Right atrium auricular region (tissue), 2 donors: ENCODE measurements at places on chromosomes 1 and 21. TPM values are rescaled to one million over a fixed set of nuclear protein-coding genes. Genes with fewer than 3 reads are reported as not detected.

The LRRC71 gene
- not detected for total RNA-seq

GRCh38 chr1:187685333-187685732 is 856.6 kb downstream of the PLA2G4A start:
- no peak for DNase-seq

The LMOD1 gene
- total RNA-seq: 31.4 TPM

GRCh38 chr1:60425528-60425927 is 352.0 kb upstream of the C1orf87 start:
- no peak for DNase-seq

- DNase-seq: no peak
Measured at GRCh38 chr1:169115891-169116585, 9.5 kb downstream of the ATP1B1 start.

The ERVH48-1 gene
- total RNA-seq: not detected

DNA sequence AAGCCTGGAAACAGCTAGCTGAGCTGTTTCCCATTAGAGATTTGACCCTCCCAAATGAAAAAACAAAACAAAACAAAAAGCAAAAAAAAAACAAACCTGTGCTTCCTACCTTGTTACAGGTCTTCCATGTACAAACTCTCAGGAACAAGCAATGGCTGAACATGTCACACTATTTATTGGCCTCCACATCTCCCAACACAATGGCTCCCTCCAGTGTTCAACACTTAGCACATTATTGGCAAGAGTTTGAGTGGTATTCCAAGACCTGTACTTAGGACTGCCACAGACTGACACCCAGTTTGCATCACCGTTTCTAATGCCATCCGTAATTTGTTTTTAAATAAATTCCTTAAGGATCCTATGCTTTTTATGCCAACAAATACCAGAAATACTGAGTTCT is 195.0 kb upstream of the OLFM3 start:
- DNase-seq: no peak

DNA sequence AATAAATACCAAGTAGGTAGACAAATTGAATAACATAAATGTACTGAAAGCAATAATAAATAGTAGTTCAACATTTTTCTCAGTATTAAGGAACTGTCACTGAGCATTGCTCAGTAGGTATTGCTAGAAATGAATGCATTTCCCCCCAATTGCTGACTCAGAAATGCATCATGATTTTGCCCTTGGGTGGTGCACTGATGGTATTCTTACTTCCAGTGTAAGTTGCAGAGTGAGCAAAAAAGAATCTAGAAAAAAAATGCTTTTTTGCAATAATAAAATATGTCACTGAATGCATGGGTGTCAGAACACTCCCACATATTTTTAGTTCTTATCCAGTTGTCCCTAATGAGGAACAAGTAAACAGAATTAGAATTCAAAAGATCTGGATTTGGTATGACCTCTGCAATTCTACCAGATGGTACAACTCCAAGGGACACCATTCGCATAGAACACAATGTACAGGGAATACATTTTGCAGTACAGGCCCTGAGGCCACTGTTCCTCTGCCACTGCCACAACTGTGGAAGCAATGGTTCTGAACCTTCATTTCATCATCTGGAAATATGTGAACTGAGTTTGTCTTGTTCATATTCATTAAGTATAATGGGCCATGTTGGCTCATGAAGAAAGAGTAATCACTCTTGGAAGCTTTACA is 78.0 kb downstream of the ATP6V1G3 start:
- no peak for DNase-seq

GRCh38 chr1:234907208-234907939 is 221.3 kb downstream of the TOMM20 start:
- no peak for DNase-seq

The APP gene
- 326 TPM for total RNA-seq

GRCh38 chr1:186113461-186113860 is 261.6 kb downstream of the TPR start:
- DNase-seq: no peak

DNA sequence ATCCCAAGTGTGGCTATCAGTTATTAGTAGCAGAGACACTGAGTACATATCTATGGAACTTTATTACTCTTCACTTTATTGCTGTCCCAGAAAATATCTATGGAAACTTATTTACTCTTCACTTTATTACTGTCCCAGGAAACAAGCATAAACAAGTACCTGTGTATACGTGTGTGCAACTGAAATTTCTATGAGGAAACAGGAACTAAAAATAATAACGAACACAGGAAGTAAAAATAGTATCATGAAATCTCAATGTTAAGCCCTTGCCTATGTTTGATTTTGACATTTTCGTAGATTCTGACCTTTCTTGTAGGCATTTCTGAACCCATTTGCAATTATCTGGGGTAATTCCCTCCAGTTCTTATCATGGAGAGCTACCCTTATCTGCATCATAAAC is 64.9 kb upstream of the KRTAP19-8 start:
- DNase-seq: no peak

GRCh38 chr1:230427981-230428380 is 1.8 kb upstream of the PGBD5 start:
- DNase-seq: no peak

The ADAMTS5 gene
- total RNA-seq: 10.9 TPM

DNA sequence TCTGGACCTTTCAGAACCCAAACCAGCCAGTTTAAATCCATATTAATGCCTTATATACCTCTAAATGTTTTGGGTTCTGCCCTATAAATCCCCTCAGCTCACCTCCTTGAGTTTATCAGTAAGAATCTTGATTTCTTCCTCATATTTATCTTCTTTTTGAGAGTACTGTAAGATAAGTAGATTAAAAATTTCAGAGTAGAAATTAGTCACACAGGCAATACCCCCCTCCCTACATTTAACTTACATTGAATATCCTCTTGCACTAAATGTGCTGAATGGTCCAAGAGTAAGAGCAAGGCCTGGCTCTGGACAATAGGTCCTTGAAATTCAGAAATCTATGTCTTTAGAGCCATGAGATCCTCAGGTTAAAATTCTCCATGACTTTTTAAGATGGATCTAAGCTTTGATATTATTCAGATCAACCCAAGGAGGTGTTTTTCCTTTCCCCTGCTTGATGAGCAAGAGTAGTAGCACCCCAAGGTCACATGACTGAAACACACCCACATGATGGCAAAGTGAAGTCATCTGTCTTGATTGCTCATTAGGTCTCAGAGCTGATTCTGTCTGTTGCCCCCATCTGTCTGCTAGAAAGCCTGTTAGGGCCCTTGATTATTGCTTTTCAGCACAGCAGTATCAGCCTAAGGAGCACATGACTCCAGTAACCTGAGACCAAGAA is 15.8 kb upstream of the NUP210L start:
- DNase-seq: no peak

DNA sequence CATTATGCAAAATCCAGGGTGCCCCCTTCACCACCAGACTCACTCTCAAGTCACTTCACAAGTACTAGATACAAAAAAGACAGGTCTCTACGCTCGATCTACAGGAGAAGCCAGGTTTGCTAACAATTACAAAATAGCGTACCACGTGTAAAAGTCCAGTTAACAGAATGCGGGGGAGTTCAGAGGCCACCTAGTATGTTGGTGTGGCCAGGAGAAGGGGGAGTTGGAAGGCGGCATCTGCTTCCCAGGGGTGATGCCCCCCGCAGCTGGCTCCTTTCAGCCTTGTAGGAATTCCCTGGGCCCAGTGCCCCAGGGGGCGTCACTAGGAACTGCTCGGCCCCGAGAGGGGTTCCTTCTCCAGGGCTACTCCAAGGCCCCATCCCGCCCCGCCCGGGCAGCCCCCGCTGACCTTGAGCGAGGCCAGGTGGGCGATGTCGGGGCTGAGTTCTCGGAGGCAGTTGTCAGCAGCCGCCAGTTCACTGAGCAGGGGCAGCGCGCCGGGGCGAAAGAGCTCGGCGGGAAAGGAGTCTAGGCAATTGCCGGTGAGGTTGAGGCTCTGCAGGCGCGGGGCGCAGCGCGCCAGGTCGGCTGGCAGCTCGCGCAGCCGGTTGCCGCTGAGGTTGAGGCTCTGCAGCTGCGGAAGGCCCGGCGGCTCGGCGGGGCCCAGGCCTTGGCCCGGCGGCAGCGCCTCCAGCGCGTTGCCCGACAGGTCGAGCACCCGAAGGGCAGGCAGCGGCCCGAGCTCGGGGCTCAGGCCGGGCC is 664 bp downstream of the LRRC47 start:
- no peak for DNase-seq

DNA sequence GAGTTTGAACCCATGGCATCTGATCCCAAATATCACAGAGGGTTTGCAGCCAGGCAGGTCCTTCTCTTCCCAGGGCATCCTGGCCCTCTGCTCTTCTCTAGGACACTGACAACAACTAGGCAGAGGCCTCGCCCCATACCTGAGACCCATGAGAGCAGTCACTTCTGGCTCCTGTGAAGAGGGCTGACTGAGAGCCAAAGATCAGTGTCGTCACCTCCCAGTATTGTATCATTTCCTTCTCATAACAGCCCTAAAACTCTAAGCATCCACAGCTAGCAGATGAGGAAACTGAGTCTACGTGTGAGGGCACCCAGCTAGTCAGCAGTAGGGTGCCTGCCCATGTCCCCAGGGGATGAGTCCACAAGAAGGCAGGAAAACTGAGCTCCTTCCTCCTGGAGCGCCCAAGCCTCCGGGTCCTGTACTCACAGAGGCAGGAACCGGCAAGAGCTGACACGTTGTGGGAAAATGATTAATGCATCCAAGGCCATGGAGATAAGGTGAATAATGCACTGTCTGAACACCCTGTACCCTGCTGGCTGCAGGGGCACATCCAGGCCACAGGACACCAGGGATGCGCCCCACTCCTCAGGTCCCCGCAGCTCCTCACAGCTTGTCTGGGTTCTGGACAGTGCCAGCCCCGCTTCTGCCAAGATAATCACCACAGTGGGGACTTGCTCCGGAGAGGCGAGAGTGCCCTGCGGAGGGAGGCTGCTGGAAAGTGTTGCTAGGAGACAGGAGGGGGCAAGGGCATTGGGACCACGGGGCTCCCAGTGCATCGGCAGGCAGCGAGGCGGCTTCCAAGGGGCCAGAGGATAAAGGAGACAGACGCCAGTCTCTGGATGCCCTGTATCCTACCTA is 340.0 kb downstream of the NPHP4 start:
- no peak for DNase-seq

The C1orf226 gene
- 3.0 TPM for total RNA-seq

The COL18A1 gene
- 117 TPM for total RNA-seq

GRCh38 chr1:94934551-94934950 is 7.6 kb upstream of the CNN3 start:
- DNase-seq: no peak

- no peak for DNase-seq
Measured at GRCh38 chr1:241688940-241689368, 36.9 kb downstream of the WDR64 start.

The OR10Z1 gene
- not detected for total RNA-seq

The ZBTB18 gene
- total RNA-seq: 14.9 TPM

The EVA1C gene
- 45.9 TPM for total RNA-seq

GRCh38 chr1:151990856-151991198 is 2.8 kb downstream of the S100A10 start:
- DNase-seq: no peak

DNA sequence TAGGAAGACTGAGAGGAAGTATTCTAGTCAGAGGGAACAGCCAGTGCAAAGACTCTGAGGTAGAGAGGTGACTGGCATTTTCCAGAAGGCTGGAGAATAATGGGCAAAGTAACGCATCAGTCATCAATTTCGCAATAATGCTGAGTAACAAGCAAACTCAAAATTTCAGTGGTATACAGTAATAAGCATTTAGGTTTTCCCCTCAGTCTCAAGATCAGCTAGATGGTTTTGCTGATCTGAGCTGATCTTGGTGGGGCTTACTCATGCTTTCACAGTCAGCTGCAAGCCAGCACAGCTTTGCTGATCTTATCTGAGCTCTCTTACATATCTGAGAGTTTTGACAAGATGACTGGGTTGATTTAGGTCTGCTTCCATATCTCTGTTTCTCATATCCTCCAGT is 108.7 kb downstream of the TSEN15 start:
- no peak for DNase-seq

The TSACC gene
- not detected for total RNA-seq

The RGS4 gene
- total RNA-seq: 5.0 TPM

DNA sequence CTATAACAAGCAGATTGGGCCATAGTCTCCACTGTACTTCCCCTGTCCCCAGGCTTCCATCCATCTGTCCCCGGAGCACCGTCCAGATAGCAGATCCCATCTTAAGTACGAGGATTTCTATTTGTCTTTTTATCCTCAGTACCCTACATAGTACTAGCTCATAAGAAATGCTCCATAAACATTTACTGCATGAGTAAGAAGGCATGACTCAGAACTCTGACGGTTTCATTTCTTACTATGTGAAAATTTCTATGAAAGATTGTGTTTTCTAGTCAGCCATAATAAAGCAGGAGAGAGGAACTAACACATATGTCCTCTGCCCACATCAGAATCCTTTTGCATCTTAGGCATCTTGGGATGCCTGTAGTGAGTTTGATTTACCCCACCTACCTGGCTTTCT is 49.5 kb downstream of the CHD1L start:
- DNase-seq: no peak

DNA sequence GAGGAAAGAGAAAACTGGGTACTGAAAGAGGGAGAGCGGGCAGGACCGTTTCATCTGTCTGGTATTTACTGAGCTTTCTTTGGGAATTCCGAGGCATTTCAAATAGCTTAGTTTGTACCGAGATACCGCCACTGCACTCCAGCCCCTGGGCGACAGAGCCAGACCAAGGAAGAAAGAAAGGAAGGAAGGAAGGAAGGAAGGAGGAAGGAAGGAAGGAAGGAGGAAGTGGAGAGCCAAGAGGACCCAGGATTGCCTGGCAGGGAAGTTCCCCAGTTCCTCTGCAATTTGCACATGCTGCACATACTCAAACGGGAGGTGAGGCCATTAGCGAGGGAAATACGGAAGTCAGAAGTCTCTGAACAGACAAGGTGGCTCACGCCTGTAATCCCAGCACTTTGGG is 961 bp upstream of the FUCA1 start:
- no peak for DNase-seq

DNA sequence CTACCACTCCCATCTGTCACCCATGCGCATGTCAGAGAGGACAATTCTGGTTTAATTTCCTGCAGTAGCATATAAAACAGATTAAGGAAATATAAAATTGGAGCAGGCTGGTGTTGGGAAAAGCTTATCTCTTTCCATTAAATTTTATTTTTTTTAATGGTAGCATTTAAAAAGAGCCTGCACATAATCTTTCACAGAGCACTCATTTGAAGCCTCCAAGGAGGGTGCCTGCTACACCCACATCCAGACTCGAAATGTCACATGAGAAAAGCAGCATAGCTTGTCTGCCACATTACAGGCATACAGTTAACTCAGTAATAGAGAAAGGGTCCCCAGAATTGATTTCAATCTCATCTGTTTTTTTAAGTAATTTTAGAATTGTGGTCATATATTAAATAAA is 599.0 kb downstream of the KIF26B start:
- DNase-seq: no peak

- no peak for DNase-seq
Measured at GRCh38 chr1:97488530-97488929, 432.3 kb downstream of the DPYD start.

DNA sequence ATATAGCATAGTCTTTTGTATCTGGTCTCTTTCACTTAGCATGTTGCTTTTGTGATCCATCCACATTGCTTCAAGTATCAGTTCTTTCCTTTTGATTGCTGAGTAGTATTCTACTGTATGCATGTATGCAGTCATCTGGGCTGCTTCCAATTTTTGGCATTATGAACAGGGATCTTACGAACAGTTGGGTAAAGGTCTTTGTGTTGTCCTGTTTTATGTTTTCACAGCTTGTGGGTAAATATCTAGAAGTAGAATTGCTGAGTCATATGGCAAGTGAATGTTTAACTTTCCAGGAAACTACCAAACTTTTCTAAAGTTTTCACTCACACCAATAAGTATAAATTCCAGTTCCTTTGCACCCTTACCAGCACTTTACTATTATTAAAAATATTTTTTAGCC is 60.9 kb downstream of the LHX4 start:
- DNase-seq: no peak
